ENCODE measurements at places on chromosomes 5 and 9. TPM values are rescaled to one million over a fixed set of nuclear protein-coding genes. Genes with fewer than 3 reads are reported as not detected.

ZDHHC11B gene
- 1.6 TPM for total RNA-seq

SPINK6 gene
- 0.49 TPM for total RNA-seq

GDA gene
- total RNA-seq = 1.2 TPM

CEL gene
- 0.58 TPM for total RNA-seq

UTP15 gene
- 21.5 TPM for total RNA-seq
